ENCODE measurements at places on chromosomes 12 and 14.
A peak's percentile ranks its signal among the peaks of the same experiment; 100 is the strongest.

DNA sequence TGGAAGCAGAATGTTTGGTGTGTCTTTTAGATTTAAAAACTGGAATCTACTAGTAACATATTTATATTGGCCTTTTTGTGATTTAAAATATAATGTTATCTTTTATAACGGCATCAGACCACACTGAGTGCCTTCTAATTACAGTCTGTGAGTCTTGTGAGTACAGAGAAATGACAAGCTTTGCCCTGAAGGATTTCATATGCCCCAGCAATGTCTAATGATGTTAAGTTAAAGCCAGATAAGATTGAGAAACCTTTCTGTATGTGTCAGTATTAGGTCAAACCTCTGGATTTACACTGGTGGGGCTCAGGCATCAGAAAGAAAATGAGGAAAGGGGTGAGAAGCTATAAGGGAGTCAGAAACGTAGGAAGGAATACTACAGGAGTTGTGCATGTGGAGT is 25.2 kb downstream of the PLEKHA5 start:
- DNase-seq, result no peak

DNA sequence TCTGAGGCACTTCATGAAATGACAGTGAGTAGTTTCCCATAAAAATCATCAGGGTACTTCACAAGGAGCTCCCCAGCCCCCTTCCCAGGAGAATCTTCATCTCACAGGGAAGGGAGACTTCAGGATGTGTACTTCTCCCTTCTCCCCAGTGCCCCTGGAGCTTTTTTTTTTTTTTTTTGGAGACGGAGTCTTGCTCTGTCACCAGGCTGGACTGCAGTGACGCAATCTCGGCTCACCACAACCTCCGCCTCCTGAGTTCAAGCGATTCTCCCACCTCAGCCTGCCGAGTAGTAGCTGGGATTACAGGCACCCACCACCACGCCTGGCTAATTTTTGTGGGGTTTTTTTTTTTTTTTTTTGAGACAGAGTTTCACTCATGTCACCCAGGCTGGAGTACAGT is 10.4 kb downstream of the ITPK1 start:
- DNase-seq, result no peak

DNA sequence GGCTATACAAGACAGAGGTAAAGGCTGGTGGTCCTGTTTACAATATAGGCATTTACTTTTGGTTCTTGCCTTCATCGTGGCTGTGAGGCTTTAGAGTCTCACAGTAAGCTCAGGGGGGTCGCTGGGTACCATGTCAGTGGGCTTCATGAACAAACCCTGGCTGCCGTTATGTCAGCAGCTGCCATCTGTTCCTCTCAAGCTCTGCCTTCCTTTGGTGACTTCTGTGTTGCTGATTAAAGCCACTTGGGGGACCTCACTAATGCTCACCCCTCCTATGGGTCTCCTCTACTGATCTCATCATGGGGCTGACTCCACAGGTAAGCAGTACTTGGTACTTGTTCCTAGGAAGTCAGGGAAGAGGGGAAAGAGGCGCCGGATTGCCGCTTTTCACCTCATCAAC is 268.7 kb downstream of the TTC6 start:
- DNase-seq, result no peak

- DNase-seq, result no peak
Observed at GRCh38 chr14:42173206-42173605, 566.5 kb downstream of the LRFN5 start.

- DNase-seq, result no peak
Observed at GRCh38 chr12:64821116-64821630, 3.3 kb upstream of the TBC1D30 start.

- no peak for DNase-seq
Observed at GRCh38 chr14:75579882-75580281, 1.5 kb downstream of the FLVCR2 start.

- no peak for DNase-seq
Observed at GRCh38 chr14:72633551-72633950, 260.4 kb downstream of the DPF3 start.

DNA sequence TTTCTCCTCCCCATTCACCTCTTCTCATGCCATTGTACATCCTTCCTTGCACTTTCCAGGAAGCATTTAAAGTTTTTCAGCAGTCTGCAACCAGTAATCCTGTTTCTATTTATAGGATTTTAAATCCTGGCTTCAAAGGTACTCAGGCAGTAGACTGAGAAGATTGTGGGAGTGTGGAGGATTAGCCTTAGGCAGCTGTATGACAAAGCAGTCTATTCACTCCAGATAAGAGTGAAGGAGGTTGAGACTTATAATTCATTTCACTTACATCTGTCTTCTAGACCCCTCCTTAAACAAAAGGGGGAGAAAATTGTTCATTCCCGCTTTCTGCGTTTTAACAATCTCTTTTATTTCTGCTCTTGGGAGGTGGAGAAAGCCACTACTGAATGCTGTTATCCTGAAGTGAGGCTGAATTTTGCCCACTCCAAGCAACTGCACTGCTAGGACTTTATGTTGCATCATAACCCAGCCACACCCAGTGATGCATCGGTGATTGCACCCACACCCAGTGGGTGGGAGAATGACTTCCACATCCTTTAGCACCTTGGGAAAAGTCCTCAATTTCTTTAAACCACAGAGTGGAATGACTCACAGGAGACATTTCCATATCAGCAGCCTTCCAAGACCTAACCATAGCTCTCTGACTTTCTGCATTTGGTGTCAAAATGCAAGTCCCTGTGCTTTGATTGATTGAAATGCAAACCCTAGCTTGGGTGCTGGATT is 382.5 kb upstream of the ATP2B1 start:
- DNase-seq, result peak; percentile 63

DNA sequence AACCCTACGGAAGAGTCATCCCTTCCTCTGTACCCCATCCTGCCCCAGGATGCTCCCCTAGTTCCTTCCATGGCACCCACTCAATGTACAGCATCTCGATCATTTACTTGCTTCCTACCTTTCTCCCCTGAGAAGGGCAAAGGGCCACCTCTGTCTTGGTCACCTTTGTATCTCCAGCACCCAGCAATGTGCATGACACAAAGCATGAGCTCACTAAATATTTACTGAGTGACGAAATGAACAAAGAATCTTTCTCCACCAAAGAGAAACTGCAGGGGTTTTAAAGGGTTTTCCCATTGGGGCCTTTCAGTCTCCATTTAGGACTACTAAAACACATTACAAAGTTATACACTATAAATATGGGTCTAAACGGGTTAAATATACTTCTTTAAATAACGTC is 30.6 kb downstream of the ATG14 start:
- DNase-seq, result no peak

GRCh38 chr12:117857632-117858612 is 110.9 kb downstream of the KSR2 start:
- DNase-seq, result no peak

DNA sequence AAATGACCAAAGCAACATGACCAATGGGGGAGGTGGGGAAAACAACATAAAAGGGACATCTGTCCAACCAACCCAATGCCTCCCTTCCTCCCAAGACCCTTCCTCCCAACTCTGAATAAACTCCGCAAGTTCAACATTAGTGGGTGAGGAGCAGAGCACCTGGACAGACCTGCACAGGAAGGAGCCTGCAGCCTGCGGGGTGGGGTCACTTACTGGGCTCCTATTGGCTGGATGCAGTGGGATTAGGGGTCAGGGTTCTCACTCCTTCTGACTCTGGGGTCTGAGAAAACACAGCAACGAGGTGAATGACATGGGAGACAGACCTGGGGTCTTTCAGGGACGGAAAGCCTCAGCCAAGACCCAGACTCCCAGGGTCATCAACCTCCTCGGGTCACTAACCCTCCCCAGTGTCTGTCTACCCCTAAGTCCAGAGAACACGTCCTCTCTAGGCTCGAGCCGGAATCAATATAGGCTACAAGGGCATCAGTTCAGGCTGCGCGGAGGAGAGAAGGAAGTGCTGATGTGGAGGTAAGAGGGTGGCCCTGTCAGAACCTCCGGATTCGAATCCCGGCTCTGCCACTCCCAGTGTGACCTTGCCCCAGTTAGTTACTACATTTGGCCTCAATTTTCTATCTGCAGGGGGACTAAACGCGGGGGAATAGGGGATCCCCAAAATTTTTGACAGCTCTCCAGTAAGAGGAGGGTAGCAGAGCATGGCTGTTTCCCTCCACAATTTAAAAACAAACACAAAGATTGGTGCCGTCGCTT is 860 bp downstream of the NDRG2 start:
- no peak for DNase-seq

GRCh38 chr12:89846473-89847055 is 137.9 kb upstream of the ATP2B1 start:
- DNase-seq, result no peak

GRCh38 chr12:111445726-111446581 is 40.2 kb downstream of the SH2B3 start:
- DNase-seq, result peak; percentile 30

GRCh38 chr12:96980991-96981414 is 73.9 kb downstream of the NEDD1 start:
- peak; percentile 59 for DNase-seq

DNA sequence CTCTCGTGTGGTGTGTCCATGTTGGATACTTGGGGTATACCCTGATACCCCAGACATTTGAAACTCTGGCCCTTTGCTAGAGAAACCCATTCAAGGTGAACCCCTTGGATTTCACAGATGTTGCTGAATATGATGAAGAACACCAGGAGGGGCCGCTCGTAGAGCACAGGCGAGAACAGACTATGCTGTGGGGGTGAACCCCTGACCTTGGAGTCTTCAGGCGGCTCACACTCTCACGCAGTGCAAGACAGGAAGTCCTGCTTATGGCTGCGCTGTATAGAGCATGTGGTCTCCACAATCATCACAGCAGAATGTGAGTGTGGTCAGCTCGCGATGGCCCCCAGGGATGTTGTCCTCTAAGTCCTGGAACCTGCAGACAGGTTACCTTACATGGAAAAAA is 60.4 kb downstream of the SLC15A4 start:
- DNase-seq, result no peak

- peak; percentile 53 for DNase-seq
Observed at GRCh38 chr12:77847680-77848431, 17.2 kb downstream of the NAV3 start.

- no peak for DNase-seq
Observed at GRCh38 chr14:96598332-96598928, 96.2 kb downstream of the PAPOLA start.

DNA sequence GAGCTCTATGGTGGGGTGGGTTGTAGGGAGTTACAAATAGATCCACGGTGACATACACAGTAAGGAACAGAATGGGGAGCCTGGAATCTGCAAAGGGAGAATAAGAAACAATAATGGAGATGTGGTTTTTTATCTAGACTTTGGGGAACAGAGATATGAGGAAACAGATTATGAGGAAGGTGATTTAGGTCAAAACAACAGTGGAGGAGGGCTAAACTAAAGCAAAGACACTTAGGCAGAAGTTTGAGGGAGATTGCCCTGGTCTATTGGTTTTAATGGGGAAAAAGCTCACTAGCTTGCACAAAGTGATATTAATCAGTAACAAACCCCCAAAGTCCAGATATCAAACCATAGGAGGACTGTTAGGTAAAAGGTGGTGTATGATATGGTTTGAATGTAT is 144.5 kb upstream of the DYRK2 start:
- no peak for DNase-seq

GRCh38 chr14:68814539-68815297 is 21.9 kb upstream of the ZFP36L1 start:
- DNase-seq, result no peak

DNA sequence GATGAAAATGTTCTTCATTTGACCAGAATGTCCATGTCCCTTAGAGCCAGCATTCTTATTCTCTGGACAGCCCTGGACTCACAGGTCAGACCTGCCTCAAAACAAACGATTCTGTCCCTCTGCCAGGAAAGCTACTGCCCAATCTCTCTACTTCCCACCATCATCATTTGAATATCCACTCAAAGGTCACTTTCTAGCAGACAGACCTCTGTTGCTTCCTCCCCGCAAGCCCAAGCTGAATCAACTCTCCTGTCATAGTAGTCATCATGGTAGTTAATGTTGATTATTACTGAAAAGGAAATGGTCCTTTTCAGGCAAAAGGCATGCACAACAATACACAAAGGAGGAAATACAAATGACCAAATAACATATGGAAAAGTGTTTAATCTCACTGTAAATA is 39.6 kb upstream of the CPM start:
- DNase-seq, result no peak

DNA sequence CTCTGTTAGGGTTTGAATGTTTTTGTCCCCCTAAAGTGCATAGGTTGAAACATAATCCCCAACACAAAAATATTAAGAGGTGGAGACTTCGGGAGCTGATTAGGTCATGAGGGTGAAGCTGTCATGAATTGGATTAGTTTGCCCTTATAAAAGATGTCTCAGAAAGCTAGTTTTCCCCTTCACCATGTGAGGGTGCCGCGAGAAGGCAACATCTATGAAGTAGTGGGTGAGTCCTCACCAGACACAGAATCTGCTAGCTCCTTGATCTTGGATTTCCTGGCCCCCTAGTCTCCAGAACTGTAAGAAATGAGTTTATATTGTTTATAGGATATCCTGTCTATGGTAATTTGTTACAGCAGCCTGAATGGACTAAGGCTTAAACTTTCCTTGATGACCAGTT is 301.5 kb upstream of the ATP2B1 start:
- no peak for DNase-seq

DNA sequence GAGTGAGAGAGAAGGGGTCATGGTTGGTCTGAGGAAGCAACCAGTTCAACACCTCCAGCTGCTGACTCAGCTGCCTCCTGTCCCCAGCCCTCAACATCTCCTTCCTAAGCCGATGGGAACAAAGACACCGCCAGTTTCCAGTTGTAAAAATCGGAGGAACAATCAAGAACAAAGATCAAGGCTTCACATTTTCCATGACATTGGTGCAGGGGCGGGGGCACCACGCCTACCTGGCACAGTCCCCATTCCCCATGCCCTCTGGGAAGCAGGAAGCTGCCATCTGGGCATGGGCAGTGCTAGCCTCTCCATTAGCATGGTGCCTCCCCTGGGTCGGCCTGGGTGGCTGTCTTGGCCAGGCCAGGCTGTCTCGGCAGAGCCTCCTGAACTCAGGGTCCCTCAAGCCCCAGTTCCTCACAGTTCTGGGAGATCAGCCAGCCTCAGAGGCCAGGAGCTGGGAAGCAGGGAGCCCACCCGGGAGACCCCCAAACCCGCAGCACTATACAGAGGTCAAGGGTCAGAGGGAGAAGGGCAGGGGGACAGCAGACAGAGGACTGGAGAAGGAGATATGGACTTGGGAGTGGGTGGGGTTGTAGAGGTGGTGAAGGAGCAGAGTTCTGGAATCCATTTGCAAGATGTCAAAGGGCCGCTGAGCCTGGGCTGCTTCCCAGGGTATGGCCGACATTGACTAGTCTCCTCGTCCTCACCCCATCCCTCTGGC is 19.6 kb upstream of the TMEM106C start:
- no peak for DNase-seq

DNA sequence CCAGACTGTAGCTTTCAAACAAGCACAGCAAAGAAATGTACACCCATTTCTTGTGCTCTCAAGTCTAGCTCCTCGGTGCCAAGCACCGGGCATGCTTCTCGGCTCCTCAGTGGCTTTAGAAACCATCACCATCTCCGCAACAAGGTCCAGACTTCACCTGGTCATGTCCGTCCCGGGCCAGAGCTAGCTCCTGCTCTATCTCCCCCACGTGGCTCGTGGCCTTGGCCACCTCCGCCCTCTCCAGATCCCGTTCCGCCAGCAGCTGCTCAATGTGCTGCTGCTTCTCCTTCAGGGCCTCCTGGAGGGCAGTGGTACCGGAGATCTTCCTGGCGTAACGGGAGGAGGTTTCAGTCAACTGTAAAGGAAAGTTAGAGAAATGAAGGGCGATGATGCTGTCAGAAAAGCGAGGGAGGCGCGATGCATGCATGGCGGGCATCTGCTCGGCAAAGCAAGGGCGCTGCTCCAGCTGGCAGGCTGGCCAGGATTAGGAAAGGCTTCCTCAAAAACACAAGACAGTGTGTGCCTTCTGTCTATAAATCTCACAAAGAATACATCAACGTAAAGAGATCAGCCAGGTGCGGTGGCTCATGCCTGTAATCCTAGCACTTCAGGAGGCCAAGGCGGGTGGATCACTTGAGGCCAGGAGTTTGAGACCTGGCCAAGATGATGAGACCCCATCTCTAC is 67.4 kb downstream of the CLIP1 start:
- no peak for DNase-seq

Data from AG04450 (cell line).